Stimulated activated CD4-positive, alpha-beta T cell treated with anti-CD3 and anti-CD28 coated beads, TNF-alpha, amount 100 ng/mL, for 1 hour (primary cell): ENCODE measurements at places on chromosomes 4 and X.

DNA sequence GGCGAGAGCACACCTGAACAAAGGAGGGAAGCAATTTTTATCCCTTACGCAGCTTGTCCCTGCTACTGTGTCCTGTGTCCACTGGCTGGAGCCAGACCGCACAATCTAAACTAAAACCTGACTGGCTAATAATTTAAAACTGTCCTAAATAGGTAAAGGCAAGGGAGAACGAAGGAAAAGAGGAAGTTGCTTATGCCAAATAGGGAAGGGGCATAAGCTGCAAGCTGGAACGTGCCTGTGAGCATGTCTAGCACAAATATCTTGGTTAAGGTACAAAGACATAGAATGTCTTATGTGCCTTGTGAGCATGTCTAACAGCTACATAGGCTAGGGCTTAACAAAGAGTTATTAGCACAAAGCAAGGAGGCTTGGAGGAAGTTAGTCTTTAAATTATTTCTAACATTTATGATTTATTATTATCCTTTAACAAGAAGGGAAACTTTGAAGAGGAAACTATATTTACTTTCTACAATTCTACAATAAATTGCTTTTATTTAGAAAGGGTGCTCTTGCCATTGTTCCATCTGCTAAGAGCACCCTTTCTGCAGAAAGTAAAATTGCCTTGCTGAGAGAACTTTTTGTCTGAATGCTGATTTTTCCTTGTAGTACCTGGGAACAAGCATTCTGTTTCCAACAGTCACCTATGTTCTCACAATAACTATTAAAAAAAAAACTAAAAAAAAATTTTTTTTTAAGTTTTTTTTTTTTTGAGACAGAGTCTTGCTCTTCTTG is 80.6 kb upstream of the CBR4 start:
- no peak for DNase-seq

DNA sequence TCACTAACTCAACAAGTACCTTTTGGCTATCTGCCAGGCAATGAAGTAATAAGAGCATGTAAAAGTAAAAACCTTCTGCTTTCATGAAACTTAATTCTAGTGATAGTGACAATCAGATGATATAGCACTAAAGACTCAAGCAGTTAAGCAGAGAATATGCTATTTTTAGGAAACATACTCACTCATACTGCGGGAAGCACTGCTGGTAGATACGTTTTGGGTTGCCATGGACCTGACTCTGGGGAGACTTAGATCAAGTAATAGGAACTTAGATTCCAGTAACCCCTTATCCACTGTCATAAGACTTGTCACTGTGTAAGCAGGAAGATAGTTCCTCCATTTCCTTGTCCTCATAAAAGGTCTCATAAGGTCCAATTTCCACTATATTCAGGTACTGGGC is 386.3 kb downstream of the DMD start:
- DNase-seq, result no peak

GRCh38 chr4:137804906-137805495 is 272.7 kb upstream of the PCDH18 start:
- DNase-seq, result no peak

GRCh38 chr4:83010111-83010521 is 507 bp downstream of the LIN54 start:
- no peak for DNase-seq

DNA sequence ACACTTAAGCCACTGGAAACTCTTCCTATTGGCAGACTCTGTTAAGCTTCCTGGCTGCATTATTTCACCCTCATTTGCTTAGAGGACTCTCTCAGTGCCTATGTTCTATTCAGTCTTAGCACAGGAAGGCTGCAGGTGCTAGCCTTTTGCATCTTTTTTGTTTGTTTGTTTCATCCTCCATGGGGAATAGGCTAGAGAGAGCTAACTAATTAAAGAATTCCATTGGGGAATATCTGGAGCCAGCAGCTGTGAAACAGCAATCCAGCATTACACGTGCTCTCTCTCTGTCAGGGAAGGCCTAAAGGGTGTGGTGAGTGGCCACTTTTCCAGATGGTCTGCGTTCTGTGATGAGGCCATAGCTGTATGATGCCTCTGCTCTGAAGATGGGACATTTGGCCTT is 633.6 kb downstream of the SPRY1 start:
- DNase-seq, result no peak

DNA sequence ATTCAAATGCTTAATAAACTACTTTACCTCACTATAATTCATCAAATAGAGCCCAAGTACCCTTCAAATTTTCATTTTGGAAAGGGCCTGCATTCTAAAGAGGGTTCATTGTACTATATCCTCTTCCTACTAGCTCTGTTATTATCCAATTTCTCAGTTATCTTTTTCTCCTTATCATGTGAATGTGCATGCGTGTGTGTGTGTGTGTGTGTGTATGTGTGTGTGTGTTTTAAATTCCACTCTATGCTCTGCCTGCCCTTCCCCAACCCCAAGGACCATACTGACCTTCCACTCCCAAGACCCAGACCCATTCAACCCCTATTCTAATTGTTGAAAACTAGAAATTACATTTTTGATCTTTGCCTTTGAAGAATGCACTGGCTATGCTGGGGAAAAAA is 33.3 kb downstream of the CASK start:
- DNase-seq, result no peak

GRCh38 chrX:133935076-133935475 is 50.3 kb downstream of the GPC3 start:
- no peak for DNase-seq

DNA sequence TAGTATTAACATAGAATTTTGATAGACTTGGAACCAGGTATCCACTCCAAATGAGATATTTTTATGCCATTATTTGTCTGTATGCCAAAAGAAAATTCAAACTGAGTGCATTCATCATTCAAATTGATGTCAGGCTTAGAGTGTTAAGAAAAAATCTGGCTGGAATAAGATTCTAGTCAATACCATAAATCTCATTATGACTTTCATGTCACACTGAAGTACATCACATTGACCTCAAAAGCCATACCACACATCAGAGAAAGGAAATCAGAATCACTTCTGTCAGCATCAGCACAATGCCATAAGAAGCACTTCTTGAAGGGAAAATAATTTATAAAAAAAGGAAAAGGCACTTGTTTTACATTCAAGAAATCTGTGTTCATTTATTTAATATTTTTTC is 119.0 kb upstream of the BMP3 start:
- no peak for DNase-seq

DNA sequence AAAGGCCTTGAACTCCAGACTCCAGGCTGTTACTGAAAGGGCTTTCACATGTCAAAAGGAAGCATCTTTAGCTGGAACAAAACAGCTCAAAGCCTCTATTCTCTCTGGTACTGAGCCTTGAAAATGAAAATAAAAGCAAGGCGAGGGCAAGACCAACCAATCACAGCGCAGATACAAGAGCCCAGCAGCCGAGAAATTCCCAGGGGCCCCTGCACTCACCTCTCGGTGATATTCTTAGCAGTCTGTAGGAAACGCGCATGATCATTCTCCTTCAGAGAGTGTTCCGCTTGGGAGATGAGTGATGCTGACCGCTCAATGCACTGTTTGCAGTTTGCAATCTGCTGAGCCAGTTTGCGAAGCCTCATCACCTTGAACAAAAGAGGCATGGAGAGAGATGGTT is 138.1 kb downstream of the MID1 start:
- DNase-seq, result no peak

DNA sequence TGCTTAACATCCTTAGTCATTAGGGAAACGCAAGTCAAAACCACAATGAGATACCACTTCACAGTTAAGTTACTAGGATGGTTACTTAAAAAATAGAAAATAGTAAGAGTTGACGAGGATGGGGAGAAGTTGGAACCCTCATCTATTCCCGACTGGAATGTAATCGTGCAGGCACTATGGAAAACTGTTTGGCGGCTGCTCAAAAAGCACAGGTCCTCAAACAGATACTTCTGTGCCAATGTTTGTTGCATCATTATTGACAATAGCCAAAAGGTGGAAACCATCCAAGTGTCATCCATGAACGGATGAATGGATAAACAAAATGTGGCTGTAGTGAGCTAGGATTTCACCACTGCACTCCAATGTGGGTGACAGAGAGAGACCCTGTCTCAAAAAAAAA is 11.7 kb downstream of the CTAG1B start:
- DNase-seq, result no peak
